Mammary epithelial cell (primary cell): ENCODE measurements at places on chromosomes 5 and 9. TPM values are rescaled to one million over a fixed set of nuclear protein-coding genes. Genes with fewer than 3 reads are reported as not detected.

- DNase-seq, result no peak
These were observed 189.2 kb downstream of the TSSK1B start for GRCh38 chr5:113245427-113246225.

CNTNAP3 gene
- total RNA-seq, result 20.2 and 23.7 TPM in 2 replicates

GRCh38 chr9:23784962-23785361 is 41.1 kb downstream of the ELAVL2 start:
- DNase-seq, result no peak

C5orf58 gene
- not detected in 2 replicates for total RNA-seq

NTNG2 gene
- 1.5 and 2.0 TPM in 2 replicates for total RNA-seq
